Nephron progenitor cell (in vitro differentiated cells): ENCODE measurements at places on chromosomes 5 and 9.

DNA sequence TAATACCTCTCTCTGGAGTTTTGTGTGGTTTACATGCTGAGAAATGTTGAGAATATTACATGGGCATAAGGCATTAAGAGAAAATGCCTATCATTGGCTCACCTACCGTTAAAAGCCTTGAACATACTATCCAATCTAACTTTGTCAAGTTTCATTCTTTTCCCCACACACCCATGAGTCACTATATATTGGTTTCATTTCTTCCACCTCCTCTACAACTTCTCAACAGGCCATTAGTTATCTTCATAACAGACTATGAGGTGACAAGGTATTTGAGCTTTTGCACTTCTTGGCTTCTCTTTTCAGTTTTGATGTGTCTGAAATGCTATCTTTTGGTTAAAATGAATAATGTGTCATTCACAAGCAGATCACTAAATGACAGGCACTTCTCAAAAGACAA is 288.0 kb downstream of the KCNN2 start:
- DNase-seq = no peak

DNA sequence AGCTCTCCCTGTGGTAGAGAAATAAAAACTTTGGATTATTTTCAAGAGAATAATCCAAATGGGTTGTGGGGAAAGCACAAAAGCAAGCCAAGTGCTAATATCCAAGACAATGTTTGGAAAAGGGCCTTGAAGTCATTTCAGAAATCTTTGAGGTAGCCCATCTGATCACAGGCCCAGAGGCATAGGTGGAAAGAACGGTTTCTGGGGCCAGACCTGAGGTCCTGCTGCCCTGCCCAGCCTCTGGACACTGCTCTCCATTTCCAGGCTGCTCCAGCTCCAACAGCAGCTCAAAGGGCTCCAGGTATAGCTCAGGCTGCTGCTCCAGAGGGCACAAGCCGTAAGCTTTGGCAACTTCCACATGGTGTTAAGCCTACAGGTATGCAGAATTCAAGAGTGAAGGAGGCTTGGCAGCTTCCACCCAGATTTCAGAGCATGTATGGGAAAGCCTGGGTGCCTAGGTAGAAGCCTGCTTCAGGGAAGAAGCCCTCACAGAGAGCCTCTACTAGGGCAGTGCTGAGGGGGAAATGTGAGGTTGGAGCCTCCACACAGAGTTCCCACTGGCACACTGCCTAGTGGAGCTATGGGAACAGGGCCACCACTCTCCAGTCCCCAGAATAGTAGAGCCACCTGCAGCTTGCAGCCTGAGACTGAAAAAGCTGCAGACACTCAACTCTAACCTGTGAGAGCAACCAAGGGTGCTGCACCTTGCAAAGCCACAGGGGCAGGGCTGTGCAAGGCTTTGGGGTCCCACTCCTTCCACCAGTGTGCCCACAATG is 133.1 kb downstream of the PIK3R1 start:
- no peak for DNase-seq

DNA sequence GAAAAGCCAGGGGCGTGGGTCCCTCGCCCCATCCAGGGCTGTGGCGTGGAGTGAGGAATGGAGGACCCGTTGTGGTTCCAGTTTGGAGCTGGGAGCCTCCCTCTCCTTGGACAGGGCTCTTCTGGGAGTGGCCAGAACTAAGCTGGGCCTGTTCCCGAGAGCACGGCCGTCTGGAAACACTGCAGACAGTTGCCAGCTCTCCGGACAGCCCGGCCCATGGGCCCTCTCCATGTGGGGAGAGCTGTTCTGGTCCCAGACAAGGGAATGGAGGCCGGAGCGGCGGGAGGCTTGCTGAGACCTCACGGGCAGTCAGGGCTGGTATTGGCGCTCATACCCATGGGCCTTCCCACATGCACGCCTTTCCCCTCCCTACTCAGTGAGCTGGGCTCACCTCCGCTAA is 45.2 kb upstream of the FCN2 start:
- no peak for DNase-seq

DNA sequence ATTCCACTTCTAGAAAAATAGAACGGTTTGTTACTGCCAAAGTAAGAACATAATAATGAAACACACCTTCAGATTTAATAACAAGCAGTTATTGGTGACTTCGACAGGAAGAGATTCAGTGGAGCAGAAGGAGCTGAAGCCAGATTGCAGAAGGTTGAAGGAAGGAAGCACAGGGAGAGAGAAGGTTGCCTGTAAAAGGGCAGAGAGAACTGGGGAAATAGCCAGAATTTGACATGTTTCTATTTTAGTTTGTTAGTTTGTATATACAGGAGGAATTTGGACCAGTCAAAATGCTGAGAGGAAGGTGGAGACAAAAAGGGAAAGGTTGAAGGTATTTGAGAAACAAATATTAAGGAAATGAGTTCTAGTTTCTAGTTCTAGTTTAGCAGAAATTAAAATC is 269.2 kb upstream of the ELAVL2 start:
- DNase-seq = no peak

DNA sequence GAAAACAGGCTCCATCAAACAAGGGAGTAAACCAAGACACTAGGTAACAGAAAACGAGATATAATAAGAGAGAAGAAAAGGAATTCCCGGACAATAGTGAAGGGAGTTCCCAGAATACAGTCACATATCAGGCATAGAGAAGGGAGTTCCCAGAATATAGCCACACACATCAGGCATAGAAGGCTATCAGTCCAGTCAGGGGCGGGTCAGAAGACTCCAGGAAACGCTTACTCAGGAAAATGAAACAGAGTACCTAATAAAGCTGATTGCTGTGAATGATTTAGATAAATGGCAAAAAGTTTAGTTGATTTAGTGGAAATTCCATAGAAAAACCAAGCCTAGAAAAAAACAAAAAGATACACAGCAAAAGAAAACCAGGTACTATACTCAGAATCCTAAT is 4.9 kb downstream of the TOMM5 start:
- no peak for DNase-seq
